ENCODE measurements at places on chromosomes 16 and 17.

DNA sequence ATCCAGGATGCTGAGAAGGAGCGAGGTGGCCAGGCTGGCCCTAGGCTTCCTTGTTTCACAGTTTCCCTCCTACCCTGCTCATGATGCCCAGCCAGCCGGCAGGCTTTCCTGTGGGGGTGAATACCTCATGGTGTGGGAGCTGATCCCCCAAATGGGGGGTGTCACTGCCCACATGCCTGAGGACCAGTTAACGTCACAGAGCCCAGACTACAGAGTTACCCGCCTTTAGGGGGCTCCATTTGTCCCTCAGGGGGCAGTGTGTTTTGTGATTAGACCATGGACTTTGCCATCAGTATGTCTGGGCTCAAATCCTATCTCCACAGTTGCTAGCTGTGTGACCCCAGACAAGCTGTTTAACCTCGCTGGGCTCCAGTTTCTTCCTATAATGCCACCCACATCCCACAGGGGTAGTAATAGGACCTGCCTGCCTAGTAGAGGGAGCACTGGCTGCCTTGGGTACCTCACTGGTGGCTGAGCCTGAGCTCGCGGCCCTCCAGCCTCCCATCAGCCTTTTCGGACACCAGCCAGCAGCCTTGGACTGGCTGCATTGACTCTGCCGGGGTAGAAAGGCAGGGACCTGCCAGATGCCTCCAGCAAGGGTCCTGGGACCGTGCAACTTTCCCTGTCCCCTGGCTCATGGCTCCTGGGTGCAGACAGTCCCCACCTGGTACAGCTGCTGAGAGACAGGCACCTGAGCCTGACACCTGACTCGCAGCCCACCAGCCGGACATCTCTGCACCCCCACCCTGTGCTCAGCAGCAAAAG, 87.5 kb upstream of the GSE1 start:
- no peak for DNase-seq

- DNase-seq = no peak
These were observed 56.2 kb upstream of the RPL38 start for GRCh38 chr17:74147056-74147835.

DNA sequence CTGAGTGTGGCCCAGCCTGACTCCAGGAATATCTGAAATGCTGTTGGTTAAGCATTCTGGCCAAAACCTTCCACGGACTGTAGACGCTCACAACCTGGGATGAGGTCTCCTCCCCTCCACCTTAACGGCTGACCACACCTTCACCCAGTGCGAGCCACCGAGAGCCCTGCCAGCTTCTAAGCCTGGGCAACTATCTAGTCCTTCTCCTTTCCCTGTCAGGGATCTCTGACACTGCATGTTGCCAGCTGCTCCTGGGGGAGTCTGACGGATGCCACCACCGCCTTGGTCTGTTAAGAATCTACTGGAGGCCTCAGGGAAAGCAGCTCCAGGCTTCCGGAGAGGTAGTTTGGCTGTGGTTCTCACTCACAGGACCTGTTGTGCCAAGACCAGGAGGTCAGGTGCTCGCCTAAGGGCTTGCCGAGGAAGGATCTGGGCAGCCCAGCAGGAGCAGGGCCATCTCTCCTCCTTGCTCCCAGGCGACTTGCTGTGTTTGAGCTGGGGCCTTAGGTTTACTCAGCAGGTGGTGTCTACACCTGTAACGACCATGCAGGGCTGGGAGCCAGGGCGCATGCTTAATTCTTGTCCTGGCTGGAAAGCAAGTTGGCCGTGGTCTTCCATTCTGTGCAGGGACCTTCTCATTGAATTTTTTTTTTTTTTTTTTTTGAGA, 111.8 kb downstream of the NTN1 start:
- no peak for DNase-seq

DNA sequence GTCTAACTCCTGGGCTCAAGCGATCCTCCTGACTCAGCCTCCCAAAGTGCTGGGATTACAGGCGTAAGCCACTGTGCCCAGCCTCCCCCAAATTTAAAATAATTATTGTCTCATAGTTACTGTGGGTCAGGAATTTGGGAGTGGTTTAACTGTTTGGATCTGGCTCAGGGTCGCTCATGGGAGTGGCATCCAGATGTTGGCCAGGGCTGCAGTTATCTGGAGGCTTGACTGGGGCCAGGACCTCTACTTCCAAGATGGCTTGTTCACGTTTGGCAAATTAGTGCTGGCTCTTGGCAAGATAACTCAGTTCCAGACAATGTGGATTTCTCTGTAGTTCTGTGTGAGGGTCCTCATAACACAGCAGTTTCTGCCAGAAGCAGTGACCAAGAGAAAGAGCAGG, 8.0 kb downstream of the TEN1 start:
- no peak for DNase-seq

Data from fibroblast of skin of back (primary cell).